Regular cardiac myocyte (primary cell): ENCODE measurements at places on chromosomes 1 and 21. TPM values are rescaled to one million over a fixed set of nuclear protein-coding genes. Genes with fewer than 3 reads are reported as not detected.

The TPTE gene
- total RNA-seq: not detected in 2 replicates

The ANGPTL7 gene
- under 0.01 TPM in 1 of 2 replicates, not detected in the other for total RNA-seq

The GABPB2 gene
- 21.3 and 21.7 TPM in 2 replicates for total RNA-seq

The ADORA1 gene
- total RNA-seq: 0.38 and 2.0 TPM in 2 replicates

The LCE1E gene
- not detected in 2 replicates for total RNA-seq
